ENCODE measurements at places on chromosomes 1 and 21. TPM values are rescaled to one million over a fixed set of nuclear protein-coding genes. Genes with fewer than 3 reads are reported as not detected.

Gene REN
- polyA plus RNA-seq = 4.2 TPM

Gene TNFRSF14
- 318 TPM for polyA plus RNA-seq

Gene FAM78B
- 3.5 TPM for polyA plus RNA-seq

Gene OR6K6
- not detected for polyA plus RNA-seq

Gene AMY2A
- polyA plus RNA-seq = not detected

Gene LMX1A
- 1.3 TPM for polyA plus RNA-seq

Gene TNFSF4
- polyA plus RNA-seq = 0.63 TPM

Gene GPR89B
- polyA plus RNA-seq = 41.2 TPM

Gene CENPS
- polyA plus RNA-seq = 20.3 TPM

Gene SLC44A5
- 3.7 TPM for polyA plus RNA-seq

Gene SHE
- 6.1 TPM for polyA plus RNA-seq

Gene GJA5
- polyA plus RNA-seq = 5.1 TPM

Gene DNASE2B
- polyA plus RNA-seq = 0.16 TPM

Gene TMOD4
- polyA plus RNA-seq = 0.64 TPM

Gene ARTN
- 1.4 TPM for polyA plus RNA-seq

Gene KIF14
- polyA plus RNA-seq = 2.9 TPM

Data from large intestine (tissue), 12 donors.